ENCODE measurements at places on chromosomes 2 and 18. TPM values are rescaled to one million over a fixed set of nuclear protein-coding genes. Genes with fewer than 3 reads are reported as not detected.
A peak's percentile ranks its signal among the peaks of the same experiment; 100 is the strongest.

GRCh38 chr2:191800874-191801273 is 46.0 kb downstream of the CAVIN2 start:
- no peak overlapping the region for H3K27ac ChIP-seq
- H3K4me1 ChIP-seq: no peaks in the 10 kb centered on the region
- no peaks in the 10 kb centered on the region for H3K36me3 ChIP-seq
- H3K27me3 ChIP-seq: no peaks in the 10 kb centered on the region

- H3K27ac ChIP-seq: no peak overlapping the region
- H3K4me1 ChIP-seq: peaks cover 15% of the 10 kb centered on the region
- peaks cover 57% of the 10 kb centered on the region for H3K27me3 ChIP-seq
- H3K4me3 ChIP-seq: no peak overlapping the region
Observed at GRCh38 chr2:72925328-72925943, 8.1 kb downstream of the EMX1 start.

GRCh38 chr2:33205693-33206434 is 259.1 kb downstream of the LTBP1 start:
- no peaks in the 10 kb centered on the region for H3K36me3 ChIP-seq
- H3K4me1 ChIP-seq: no peaks in the 10 kb centered on the region
- no peaks in the 10 kb centered on the region for H3K27me3 ChIP-seq
- no peak overlapping the region for H3K4me3 ChIP-seq

DNA sequence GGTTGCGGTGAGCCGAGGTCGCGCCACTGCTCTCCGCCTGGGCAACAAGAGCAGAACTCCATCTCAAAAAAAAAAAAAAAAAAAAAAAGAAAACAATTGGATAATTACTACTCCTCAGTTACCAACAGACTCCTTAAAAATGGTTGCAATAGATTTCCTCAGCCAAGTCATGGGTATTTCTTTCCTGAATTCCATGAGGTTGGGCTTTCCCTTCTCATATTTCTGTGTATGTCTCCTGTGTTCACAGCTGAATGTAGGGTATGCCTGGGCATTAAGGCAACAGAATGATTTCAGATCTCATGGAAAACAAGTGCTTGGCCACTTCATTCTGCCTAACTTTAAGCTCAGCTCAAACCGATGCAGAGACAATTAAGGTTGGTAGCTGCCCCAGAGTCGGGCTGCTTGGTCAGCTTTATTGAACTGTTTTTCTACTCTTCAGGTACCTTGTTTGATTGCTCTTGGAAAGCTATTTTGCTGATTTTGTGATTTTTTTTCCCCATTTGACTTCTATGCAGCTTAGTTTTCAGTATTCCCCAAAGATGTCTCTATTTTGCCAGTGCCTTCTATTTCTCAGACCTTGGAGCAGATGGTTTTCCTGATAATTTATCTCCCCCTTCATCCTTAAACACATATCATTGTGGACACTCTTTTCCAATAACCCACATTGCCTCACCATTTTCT is 24.8 kb downstream of the KIF5C start:
- no peaks in the 10 kb centered on the region for H3K36me3 ChIP-seq
- H3K4me3 ChIP-seq: no peak overlapping the region
- H3K4me1 ChIP-seq: no peaks in the 10 kb centered on the region
- H3K27me3 ChIP-seq: no peaks in the 10 kb centered on the region
- H3K27ac ChIP-seq: no peak overlapping the region

The NYAP2 gene
- 2.0 TPM for total RNA-seq

DNA sequence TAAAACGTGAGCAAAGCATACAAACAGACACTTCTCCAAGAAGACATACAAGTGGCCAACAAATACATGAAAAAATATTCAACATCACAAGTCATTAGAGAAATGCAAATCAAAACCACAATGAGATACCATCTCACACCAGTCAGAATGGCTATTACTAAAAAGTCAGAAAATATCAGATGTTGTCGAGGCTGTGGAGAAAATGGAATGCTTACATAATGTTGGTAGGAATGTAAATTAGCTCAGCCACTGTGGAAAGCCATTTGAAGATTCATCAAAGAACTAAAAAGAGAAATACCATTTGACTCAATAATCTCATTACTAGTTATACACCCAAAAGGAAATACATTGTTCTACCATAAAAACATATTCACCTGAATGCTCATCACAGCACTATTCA is 825.7 kb downstream of the SUCLG1 start:
- no peaks in the 10 kb centered on the region for H3K27me3 ChIP-seq
- no peaks in the 10 kb centered on the region for H3K36me3 ChIP-seq
- no peak overlapping the region for H3K4me3 ChIP-seq
- no peaks in the 10 kb centered on the region for H3K4me1 ChIP-seq
- no peak overlapping the region for H3K27ac ChIP-seq

DNA sequence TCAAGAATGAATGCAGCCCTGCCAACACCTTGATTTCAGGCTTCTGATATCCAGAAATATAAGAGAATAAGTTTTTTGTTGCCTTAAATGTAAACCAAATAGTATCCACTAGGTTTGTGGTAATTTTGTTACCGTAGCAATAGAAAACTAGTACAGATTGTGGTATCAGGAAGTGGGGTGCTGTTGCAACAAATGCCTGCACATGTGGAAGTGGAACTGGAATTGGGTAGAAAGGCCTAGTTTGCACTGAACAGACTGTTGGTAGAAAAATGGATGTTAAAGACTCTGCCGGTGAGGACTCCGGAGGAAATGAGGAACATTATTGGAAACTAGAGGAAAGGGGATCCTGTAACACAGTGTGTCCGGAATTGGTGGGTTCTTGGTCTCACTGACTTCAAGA is 145.8 kb upstream of the MGAT5 start:
- H3K27ac ChIP-seq: no peak overlapping the region
- DNase-seq: peak; percentile 32
- H3K36me3 ChIP-seq: no peaks in the 10 kb centered on the region
- H3K4me3 ChIP-seq: no peak overlapping the region
- H3K27me3 ChIP-seq: no peaks in the 10 kb centered on the region

The MC5R gene
- total RNA-seq: not detected

The ELOA2 gene
- total RNA-seq: not detected

The CRYBA2 gene
- total RNA-seq: not detected

- no peaks in the 10 kb centered on the region for H3K4me1 ChIP-seq
- DNase-seq: no peak
- H3K36me3 ChIP-seq: no peaks in the 10 kb centered on the region
- H3K27me3 ChIP-seq: no peaks in the 10 kb centered on the region
Observed at GRCh38 chr18:75009878-75010277, 199.1 kb downstream of the PTGR3 start.

- H3K27me3 ChIP-seq: no peaks in the 10 kb centered on the region
- H3K4me1 ChIP-seq: no peaks in the 10 kb centered on the region
- no peak for DNase-seq
- H3K4me3 ChIP-seq: no peak overlapping the region
- H3K27ac ChIP-seq: no peak overlapping the region
Observed at GRCh38 chr2:225083276-225083675, 41.0 kb upstream of the DOCK10 start.

- H3K27me3 ChIP-seq: no peaks in the 10 kb centered on the region
- H3K27ac ChIP-seq: no peak overlapping the region
- H3K4me3 ChIP-seq: no peak overlapping the region
- no peaks in the 10 kb centered on the region for H3K36me3 ChIP-seq
Observed at GRCh38 chr2:106195456-106195855, 1.4 kb upstream of the UXS1 start.

GRCh38 chr2:175431101-175431946 is 249.8 kb upstream of the ATP5MC3 start:
- H3K27ac ChIP-seq: no peak overlapping the region
- DNase-seq: no peak
- no peaks in the 10 kb centered on the region for H3K36me3 ChIP-seq
- no peaks in the 10 kb centered on the region for H3K27me3 ChIP-seq
- no peak overlapping the region for H3K4me3 ChIP-seq
- no peaks in the 10 kb centered on the region for H3K4me1 ChIP-seq

DNA sequence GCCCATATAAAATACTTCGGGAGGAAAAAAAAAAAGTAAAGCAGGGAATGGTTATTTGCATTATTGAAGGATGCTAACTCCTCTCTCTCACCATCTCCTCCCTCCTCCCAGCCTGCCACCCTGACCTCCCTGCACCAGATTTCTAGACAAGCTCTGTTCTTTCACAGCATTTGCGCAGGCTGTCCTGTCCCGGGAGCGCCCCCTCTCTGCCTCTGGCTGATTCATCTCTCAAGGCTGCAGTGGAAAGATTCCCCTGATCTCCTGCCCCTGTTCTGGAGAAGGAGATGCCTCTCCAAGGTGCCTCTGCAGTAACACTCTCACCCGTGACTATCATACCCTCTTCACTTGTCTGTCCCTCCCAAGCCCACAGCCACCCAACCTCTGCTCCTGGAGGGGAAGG is 38.5 kb downstream of the COL4A4 start:
- no peak for DNase-seq
- no peaks in the 10 kb centered on the region for H3K27me3 ChIP-seq
- H3K4me1 ChIP-seq: no peaks in the 10 kb centered on the region
- H3K36me3 ChIP-seq: no peaks in the 10 kb centered on the region

DNA sequence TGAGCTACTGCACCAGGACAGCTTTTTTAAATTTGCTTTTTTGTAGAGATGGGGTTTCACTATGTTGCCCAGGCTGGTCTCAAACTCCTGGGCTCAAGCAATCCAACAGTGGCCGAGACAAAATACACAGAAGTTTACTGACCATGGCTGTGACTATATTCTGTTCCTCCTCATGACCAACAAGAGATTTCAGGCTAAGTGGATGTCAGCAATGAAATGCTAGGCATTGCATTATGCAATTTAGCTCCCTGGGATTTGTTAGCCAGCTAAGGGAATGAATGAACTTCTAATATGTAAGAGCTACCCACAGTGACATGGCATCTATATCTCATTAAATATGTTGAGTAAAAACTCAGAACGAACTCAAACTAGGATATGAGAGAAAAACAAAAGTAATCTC is 81.9 kb upstream of the MBOAT2 start:
- no peak overlapping the region for H3K27ac ChIP-seq
- H3K36me3 ChIP-seq: no peaks in the 10 kb centered on the region
- H3K4me3 ChIP-seq: no peak overlapping the region
- DNase-seq: no peak

The SPHKAP gene
- not detected for total RNA-seq

The FSIP2 gene
- total RNA-seq: 0.11 TPM

DNA sequence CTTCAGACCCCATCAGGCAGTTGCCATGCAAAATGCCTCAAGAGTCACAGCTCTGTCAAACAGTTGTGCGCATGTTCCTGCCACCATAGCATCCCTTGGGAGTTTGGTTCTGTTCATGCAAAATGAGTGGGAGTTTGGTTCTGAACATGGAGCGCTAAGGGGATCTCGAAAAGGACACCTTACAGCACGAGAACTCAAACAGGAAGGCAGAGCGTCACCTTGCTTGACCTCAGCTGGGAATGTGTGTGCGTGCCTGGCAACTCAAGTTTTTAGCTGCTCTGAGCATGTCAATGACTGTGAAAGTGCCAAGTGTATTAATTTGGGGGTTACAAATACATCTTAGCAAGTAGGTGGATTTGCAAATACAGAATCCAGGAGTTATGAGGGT is 16.6 kb downstream of the MALL start:
- peaks cover 86% of the 10 kb centered on the region for H3K4me1 ChIP-seq
- H3K4me3 ChIP-seq: no peak overlapping the region
- no peaks in the 10 kb centered on the region for H3K27me3 ChIP-seq
- no peak for DNase-seq

The SERPINB3 gene
- total RNA-seq: not detected

The CYS1 gene
- total RNA-seq: 7.9 TPM

GRCh38 chr2:232898592-232899543 is 28.8 kb downstream of the SNORC start:
- DNase-seq: no peak
- H3K27me3 ChIP-seq: no peaks in the 10 kb centered on the region
- no peaks in the 10 kb centered on the region for H3K36me3 ChIP-seq
- no peak overlapping the region for H3K27ac ChIP-seq
- H3K4me3 ChIP-seq: no peak overlapping the region

DNA sequence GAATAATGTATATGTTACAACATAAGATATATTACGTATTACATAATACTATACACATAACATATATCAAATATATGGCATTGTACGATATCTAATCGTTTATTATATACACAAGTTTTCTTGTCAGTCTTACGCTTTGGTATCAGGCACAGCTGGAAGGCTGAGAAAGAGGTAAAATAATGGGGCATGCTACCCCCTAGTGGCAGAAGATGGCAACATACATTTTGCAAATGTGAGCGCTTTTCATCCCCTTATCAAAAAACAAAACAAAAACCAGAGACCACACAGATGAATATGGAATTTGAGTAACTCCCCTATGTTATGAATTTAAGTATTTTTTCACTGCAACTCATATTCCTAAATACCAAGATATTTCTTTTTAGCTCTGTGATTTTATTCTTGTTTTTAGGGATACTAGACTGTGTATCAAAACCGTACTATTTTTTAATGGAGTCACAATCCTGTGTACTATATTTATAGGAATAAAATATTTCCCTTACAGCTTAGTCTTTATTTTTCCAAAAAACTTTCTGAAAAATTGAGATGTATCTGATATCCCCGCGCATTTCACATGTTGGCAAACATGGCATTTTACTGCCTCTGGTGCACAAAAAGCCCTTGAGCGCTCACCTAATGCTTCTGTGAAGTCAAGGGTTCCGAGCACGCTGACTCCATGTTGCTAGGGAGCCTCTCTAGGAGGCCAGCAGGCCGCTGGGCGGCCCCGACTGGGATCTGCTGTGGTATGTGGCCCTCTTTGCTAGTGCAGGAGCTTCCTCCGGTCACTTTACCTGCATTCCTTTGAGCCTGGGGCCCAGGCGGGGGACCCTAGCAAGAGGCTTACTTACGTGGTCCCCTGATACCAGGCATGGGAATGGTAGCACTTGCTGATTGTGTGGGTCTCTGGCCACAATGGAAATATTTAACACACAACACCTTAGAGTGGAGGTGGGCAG is 62.5 kb downstream of the SLC4A3 start:
- H3K27me3 ChIP-seq: no peaks in the 10 kb centered on the region
- H3K4me3 ChIP-seq: no peak overlapping the region
- peak; percentile 33 for DNase-seq
- no peaks in the 10 kb centered on the region for H3K4me1 ChIP-seq
- no peak overlapping the region for H3K27ac ChIP-seq

The B3GNT7 gene
- 108 TPM for total RNA-seq

- no peak overlapping the region for H3K27ac ChIP-seq
- no peaks in the 10 kb centered on the region for H3K27me3 ChIP-seq
- no peak for DNase-seq
- H3K4me3 ChIP-seq: no peak overlapping the region
- no peaks in the 10 kb centered on the region for H3K36me3 ChIP-seq
Observed at GRCh38 chr2:12613137-12613835, 103.5 kb upstream of the TRIB2 start.

DNA sequence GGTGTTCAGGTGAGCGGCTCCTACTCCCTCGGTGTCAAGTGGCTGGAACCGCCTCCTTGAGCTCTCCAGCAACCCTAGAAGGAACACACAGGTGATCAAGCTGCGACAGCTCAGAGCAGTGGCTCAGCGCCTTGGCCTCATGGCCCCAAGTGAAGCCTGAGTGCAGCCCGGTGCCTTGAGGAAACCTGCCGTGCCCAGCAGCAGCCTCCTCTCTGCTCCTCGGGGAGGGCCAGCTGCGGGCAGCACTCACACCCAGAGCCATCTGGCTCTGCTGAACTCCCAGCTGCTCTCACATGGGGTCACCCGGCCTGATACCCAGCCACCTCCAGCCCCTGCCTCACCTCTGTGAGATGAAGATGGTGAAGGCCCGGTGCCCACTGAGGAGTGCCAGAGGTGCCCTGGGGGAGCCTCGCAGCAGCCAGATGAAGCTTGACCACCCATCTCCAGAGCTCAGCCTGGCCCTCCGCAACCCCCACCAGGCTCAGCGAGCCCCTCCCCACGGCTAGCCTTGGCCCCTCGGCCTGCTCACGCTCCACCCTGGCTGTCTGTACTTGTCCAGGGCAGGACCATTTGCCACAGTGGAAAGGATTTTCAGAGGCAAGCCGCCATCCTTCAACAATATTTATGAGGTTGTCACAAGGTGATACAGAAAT is 70.6 kb upstream of the RAB6C start:
- H3K27ac ChIP-seq: no peak overlapping the region
- DNase-seq: no peak
- no peaks in the 10 kb centered on the region for H3K36me3 ChIP-seq
- H3K4me1 ChIP-seq: no peaks in the 10 kb centered on the region
- H3K27me3 ChIP-seq: no peaks in the 10 kb centered on the region
- no peak overlapping the region for H3K4me3 ChIP-seq

Data from upper lobe of left lung (tissue), 6 donors.